ENCODE measurements at places on chromosomes 2 and 18.

DNA sequence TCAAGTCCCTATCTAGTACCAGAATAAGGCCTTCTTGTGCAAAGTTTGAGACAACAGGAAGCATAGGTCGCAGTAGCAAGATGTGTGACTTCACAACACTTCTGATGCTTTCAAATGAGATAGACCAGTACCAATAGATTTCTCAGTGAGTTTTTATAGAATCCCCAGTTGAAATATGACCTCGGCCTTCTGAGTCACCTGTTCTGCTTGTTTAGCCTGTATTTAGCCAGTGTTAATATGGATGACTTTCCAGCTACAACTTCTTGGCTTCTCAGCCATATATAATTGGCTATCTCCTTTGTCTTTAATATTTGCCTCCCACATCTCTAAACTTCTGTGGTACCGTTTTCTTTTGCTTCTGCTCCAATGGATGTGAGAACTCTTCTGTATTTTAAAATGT is 113.8 kb downstream of the KYNU start:
- DNase-seq, result no peak

DNA sequence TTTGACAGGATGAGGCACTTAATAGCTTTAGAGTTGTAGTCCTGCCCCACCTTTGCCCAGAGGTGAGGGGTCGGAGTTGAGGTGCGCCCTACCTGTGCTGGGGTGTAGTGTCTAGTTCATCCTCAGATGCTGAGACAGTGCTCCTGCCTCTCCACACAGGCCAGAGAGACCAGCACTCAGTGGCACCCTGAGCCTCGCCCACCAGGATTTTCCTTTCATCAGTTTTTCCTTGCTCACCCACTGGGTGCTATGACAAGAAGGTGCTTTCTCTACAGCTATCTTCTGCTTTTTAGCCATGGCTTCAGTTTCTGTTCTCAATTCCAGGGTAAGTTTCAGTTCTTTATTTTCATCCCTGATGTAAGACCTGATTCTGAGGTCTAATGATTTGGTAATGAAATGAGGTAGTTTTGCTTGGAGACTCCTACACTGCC is 16.8 kb upstream of the TMEM131 start:
- DNase-seq, result no peak

GRCh38 chr2:104889960-104890684 is 36.2 kb downstream of the POU3F3 start:
- no peak for DNase-seq

DNA sequence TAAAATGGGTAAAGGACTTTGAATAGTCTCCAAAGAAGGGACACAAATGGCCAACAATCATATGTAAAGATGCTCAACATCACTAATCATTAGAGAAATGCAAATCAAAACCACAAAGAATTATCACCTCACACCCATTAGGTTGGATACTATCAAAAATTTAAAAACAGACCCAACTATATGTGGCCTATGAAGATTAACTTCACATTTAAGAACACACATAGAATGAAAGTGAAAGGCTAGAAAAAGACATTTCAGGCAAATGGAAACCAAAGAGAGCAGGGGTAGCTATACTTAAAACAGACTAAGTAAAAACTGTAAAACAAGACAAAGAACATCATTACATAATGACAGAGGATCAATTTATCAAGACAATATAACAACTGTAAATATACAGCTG is 53.5 kb upstream of the ASPRV1 start:
- no peak for DNase-seq

DNA sequence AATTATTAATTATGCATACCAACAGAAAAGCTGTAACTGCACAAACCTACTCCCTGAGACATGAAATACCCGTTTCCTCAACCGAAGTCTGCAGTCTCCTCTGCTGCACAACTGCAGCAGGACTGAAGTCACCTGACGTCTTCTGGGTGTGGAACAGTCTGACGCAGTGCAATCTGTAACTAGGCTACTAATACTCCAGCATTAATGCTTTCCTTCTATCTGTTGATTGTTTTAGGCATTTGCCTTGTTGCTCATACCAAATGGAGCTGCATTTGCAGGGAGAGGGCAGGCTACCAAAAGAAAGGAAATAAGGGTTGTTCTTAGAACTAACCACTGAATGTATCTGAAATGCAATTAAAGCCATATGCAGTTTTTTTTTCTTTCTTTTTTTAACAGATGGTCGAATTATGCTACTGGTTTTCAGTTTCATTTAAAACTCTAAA is 40.1 kb downstream of the RTN4 start:
- DNase-seq, result no peak

DNA sequence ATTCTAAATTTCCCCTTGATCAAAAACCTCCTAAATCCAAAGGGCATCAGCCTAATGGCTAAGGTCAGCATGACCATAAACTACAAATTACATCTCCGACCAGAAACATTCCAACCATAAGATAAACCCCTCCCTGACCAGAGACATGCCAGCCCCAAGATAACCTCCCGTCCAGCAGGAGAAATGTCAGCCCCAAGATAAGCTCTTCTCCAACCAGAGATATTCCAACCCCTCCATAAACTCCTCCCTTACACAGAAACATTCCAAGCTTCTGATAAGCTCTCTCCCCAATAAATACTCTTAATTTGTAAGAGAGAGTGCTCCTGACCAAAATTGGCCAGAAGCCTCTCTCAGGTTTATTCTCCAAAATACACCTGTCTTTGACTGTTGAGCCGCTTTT is 274.0 kb downstream of the RNF152 start:
- no peak for DNase-seq

GRCh38 chr18:3814816-3815215 is 364.8 kb downstream of the TGIF1 start:
- no peak for DNase-seq

- DNase-seq, result peak; percentile 66
Measured at GRCh38 chr2:59301466-59302402, 1060.6 kb upstream of the FANCL start.

DNA sequence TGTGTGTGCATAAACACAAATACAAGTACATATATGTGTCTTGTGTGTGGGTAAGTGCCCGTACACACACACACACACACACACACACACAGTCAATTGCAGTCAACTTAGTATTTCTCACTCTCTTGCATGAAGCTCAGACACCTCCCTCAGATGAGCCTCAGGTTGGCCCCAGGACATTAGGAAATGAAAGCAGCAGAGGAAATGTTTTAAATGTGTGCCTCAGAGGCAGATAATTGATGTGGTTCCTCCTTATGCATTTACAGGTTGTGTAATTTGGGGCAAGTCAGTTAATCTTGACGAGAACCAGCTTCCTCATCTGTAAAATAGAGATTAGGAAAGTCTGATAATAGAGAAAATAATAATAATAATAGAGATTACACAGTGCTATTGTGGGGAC is 814.0 kb upstream of the ID2 start:
- no peak for DNase-seq

GRCh38 chr2:157940024-157940423 is 63.9 kb upstream of the ACVR1 start:
- DNase-seq, result no peak

- DNase-seq, result peak; percentile 72
Measured at GRCh38 chr2:177264693-177265587, at the start of gene NFE2L2. Gene NFE2L2 (minus strand): TSS chr2:177264727. CDS start chr2:177264576, 151 bp downstream.

DNA sequence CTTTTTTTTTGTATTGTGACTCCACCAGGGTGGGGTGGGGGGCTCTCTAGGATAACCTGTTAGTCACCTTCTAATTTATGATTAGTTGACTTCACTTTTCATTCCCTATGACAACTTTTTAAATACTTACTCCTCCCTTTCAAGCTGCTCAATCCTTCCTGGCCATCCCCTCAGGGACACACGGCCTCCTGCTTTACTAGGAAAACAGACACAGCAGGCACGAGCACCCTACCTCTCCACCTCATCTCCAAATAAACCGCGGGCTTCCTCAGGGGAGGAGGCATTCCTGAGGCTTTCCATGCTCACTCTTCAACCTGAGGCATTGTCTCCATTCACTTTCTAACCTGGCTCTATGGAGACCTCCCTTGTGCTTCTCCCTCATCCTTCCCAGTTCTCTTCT is 33.0 kb downstream of the B4GALT6 start:
- no peak for DNase-seq

- DNase-seq, result no peak
Measured at GRCh38 chr2:147030966-147031720, 813.7 kb upstream of the ACVR2A start.

DNA sequence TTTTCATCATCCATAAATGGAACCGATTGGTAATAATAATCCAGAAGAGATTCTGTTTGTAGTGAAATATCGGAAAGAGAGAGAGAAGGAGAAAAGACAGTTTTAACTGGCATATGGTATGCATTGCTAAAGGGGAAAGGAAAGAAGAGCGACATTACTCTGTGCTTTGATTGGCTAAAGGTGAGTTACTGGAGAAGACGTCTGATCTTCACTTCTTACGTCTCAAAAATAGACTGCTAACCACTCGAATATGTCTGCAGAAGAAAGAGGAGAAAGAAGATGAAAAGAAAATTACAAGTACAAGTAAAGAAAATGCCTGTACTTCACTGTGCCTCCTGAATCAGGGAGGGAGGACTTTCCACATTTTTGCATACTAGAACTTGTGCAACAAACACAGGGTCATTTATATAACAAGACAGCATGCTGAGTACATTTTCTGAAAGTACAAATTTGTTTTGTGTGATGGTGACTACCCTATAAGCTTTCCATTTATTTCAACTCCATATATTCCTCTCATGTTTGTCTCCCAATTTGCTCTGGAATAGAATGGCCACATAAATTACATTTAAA is 787.2 kb downstream of the RNF144A start:
- DNase-seq, result no peak

DNA sequence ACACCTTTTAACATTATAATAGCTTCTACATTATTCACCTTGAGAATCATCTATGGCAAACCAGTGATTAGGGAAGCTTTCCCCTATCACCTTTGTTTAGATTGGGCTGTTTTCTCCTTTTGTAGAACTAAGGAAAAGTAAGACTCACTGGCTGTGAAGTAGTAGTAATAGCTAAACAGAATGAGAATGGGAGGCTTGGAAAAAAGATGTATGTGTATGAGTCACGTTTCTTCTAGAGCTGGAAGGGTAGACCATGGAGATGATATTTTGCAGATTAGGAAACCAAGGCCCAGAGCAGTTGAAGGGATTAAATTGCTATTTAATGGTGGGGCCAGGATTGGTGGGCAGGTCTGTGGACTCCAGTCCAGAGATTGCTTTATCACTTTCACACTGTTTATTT is 214.5 kb downstream of the MCFD2 start:
- no peak for DNase-seq

DNA sequence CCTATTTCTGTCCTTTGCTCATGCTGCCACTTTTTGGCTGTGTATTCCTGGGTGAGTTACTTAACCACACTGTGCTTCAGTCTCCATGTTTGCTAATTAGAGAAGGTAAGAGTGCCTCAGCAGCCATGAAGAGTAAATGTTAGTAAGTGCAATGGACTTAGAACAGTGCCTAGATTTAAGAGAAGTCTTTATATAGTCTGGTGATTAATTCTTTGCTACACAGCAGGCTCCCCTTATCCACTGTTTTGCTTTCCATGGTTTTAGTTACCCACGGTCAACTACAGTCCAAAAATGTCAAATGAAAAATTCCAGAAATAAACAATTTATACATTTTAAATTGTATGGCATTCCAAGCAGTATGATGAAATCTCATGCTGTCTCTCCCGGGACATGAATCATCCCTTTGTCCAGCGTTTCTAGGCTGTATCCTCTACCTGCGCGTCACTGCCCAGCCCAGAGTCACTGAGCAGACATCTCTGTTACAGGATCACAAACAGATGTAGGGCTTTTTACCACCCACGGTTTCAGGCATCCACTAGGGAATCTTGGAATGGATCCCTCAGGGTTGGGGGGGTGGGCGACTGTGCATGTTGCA is 91.0 kb downstream of the CTIF start:
- no peak for DNase-seq

GRCh38 chr2:226993171-226993570 is 157.3 kb downstream of the RHBDD1 start:
- no peak for DNase-seq

GRCh38 chr18:433960-434359 is 66.5 kb downstream of the COLEC12 start:
- no peak for DNase-seq

DNA sequence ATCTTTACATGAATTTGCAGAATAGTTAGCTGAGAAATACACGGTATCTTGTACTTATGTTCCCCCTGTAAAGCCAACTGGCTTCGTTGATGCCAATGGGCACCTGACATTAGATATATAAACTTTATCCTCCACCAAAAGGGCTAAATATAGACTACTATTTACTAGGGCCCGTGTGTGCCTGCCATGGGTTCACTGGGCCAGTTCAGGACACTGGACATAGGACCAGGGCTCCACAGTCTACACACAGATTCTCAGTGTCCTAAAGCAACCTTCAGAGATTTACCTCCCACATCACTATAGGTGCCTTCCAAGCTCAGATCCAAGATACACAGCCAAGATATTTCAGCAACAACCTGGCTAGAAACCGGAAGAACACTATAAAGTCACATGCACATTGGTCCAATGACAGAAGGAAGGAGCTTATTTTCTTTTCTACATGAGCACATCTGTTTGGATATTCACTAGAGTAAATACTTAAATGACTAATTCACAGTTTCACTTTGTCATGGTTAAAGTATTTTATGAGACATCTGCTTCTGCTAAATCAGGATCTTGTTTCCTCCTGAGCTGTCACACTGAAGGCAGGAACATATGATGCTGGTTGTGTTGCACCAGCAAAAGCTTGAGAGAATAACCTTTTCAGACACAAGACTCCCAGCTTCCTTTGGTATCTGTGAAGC is 95.1 kb downstream of the MYO5B start:
- DNase-seq, result no peak

DNA sequence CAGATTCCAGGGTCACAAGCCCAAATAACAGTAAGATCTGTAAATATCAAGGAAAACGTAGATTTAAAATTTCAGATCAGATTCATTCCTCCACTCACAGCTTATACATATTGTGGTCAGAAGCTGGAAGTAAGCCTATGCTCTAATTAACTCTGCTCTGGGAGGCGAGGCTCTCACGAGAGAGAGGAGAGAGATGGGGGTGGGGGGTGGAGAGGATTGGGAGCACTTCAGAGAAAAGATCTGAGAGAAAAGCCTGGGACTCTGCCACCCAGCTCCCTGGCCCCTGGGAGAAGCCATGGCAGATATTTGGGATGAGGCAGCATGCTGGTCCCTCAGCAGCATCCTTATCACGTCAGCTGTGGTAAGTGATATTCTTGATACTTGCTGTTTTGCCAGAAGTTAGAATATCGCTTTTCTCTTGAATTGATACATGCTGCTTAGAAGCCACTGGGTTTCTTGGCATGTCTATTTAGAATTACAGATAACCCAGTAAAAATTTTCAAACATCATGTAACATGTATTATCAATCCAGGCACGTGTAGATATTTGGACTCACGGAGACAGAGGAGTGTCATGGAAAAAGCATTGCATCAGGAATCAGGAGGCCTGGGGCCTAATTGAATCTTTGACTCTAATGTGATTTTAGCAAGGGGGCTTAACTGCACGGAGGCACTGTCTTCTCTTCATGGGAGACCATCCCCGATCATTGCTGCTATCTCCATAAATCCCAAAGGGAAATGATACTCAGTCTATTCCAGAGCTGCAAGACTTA is 265.4 kb downstream of the HRH4 start:
- no peak for DNase-seq

All from NCI-H1105 treated with DMSO at 0.1 percent for 48 hours (cell line).